ENCODE measurements at places on chromosomes 7 and 10.

- DNase-seq, result no peak
These were observed 345.7 kb downstream of the GATA3 start for GRCh38 chr10:8400151-8400550.

DNA sequence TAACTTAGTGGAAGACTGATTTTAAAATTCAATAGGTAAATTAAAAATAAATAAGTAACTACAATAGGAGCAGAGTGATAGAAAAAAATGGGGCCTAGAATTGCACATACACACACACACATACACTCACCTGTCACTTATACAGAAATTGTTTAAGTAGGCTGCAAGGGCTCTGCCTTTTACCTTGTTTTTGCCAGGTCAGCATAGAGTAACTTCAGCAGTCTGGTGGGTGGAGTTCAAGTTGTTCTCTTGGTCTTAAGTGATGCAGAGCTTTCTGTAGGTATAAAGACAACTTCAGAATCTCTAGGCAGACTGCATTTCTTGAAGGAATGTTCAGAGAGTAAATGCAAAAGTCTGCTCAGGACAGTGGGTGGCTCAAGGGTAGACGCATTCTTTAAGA lies 457.0 kb downstream of the INHBA start:
- no peak for DNase-seq

DNA sequence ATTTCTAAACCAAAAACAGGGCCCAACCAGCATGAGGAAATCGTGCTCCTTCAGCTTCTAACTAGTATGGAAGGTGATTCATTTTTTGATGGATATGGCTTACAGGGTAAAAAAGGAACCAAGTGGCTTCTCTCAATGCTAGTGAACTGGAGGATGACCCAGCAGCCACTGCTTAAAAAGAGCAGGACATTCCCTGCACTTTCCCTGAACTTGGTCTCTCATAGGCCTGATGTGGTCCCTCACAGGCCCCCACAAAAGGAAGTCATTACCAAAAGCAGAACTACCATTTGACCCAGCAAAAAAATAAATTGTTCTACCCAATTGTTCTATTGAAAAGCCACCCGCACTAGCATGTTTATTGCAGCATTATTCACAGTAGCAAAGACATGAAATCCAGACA lies 188.8 kb downstream of the CALN1 start:
- peak; percentile 5 for DNase-seq

GRCh38 chr10:24971374-24971773 lies 19.0 kb upstream of the PRTFDC1 start:
- DNase-seq, result no peak

DNA sequence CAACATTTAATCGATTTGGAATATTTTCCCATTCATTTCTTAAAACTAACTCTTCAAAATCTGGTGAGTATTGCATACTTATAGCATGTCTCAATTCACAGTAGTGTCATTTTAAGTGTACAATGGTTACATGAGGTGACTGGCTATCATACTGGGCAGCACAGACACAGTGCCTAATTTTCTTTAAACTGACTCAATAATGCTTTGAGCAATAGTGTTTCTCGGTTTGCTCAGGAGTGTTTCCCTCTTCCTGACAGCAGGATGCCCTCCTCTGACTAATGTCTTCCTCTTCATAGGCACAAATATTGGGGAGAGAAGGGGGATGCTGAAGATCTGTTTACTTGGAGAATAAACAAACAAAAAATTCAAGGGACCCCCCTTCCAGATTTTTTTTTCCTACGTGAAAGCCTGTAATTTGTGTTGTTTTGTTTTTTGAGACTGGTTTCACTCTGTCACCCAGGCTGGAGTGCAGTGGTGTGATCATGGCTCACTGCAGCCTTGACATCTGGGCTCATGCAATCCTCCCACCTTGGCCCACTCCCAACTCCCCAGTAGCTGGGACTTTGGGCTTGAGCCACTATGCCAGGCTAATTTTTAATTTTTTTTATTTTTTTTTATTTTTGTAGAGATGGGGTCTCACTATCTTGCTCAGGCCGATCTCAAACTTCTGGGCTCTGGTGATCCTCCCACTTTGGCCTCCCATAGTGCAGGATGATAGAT lies 2.2 kb downstream of the MRC1 start:
- DNase-seq, result no peak

DNA sequence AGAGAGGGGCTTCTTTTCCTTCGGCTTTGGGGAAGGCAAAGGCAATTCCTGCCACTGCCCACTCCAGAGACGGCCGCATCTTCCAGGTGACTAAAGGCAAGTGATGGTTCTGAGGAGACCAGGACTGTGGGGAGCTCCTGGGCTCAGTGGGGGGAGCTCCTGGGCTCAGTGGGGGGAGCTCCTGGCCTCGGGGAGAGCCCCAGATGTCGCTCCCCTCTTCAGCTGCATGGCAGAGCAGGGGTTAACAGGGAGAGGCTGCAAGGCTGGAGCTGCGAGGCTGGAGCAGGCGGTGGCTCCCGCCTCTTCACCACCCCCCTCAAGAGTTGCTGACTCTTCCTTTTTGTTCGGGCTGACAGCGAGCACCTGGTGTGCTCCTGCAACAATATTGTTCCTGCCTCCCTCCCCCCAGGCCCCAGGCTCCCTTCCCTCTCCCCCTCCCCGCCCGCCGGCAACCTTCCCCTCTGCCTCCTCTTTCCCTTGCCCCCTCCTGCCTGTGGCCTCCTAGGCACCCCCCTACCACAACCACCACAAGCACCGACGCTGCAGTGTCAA lies 56.3 kb upstream of the LBX1 start:
- no peak for DNase-seq

DNA sequence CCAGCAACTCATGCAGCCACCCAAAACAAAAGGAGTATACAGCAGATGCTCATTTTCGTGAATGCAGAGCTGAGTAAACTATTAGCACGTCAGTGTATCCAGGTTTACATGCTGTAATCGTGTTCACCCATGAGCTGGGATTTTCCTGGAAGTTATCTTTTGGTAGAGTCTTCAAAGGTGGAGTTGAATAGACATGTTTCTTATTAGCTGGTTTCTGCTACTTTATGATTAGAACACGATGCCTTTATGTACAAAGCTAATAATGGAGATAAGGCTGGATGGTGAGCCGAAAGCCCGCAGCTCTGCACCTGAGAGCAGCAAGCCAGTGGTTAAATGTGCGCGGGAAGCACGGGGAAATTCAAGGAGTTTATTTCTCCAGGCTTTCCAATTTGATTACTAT lies 123.8 kb downstream of the ADARB2 start:
- DNase-seq, result no peak

- no peak for DNase-seq
These were observed 3.5 kb upstream of the C7orf25 start for GRCh38 chr7:42915356-42915755.

DNA sequence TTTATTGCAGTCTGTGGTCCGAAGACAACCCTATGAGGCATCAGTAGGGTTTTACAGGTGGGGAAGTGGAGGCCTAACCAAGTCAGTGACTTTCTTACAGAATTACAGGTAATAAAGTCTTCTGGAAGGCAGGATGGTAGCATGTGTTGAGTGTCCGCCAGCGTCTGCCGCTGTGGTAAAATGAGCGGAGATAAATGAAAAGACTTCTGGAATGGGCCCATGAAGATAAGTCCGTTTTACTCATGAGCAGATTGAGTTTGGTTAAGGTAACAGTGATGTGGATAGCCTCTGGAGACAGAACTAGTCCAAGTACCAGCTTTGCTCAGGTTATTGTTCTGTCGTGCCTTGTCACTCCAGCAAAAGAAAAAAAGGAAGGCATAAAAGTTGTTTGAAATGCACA lies 966 bp downstream of the FBH1 start:
- no peak for DNase-seq

DNA sequence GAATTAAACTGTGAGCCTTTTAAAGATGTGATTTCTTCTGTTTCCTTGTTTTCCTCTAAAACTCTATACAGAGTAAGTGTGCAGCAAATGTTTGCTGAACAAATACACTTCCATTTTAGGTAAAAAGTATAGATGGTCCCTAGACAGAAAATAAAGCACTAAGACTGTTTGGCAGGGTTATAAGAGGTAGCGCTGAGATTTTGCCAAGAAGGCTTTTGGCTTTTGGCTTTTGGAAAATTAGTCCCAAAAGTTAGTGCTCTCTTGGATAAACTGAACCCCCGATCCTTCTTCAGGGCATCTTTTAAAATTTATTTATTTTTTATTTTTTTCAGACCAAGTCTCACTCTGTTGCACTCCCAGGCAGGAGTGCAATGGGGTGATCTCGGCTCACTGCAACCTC lies 175.7 kb upstream of the NRP1 start:
- no peak for DNase-seq

DNA sequence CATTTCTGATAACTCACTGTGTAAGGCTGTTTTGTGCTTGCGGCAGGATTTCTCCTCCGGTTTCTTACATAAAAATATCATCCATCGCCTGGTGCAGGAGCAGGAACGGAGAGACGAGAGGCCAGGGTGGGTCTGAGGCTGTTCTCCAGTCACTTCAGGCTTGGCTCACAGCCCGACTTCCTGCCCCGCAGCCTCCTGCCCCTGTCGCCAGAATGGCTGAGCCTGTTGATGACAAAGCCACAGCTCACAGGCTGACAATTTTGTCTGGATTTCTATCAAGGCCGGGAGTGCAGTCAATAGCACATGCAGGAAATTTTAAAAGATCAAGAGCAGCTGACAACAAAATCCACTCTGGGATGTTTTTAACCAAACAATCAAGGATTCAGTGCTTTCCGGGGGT lies 229.7 kb upstream of the ZNF32 start:
- DNase-seq, result no peak

DNA sequence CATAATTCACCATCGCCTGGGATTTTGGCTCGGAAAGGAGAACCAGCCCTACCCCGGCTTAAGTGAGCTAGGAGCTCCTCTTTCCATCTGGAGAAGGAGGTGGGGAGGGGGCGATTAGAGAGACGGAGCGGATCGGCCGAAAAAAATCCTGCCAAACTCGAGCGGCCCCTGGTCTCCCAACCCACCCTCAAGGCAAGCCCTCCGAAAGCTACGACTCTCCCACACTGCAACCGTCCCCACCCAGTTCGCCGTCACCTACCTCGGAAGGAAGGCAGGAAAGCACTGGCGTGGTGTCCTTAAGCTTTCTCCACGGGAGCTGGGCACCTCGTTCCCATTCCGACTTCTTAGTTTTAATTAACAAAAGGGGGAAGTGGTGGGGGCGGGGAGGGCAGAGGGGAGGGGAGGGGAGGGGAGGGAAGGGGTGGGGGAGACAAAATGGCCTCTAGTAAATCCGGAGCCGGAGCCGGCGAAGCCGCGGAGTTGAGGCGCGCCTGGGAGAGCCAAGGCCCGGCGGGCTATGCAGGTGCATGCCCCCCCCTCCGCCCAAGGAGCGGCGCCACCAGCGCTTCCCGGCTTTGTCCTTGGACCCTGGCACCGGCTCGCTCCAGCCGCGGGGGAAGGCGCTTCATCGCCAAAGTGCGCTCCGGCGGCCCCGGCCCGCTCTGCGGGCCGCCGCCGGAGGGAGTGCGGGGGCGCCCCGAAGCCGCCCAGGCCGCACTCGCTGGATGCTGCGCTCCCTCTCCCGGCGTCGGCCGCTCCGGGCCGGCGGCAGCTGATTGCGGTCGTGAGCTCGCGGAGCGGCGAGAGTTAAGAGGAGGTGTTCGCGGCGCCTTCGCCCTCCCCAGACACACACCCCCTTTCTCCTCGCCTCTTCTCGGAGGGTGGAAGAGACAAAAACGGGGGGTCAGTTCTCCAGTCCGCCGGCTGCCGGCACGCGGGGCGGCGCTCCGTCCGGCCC lies at the start of gene LRRC4:
Gene LRRC4 (minus strand): TSS at position 784 of the 958 bp plus-strand sequence. CDS start 797 bp downstream, outside the sequence.
- DNase-seq, result no peak

DNA sequence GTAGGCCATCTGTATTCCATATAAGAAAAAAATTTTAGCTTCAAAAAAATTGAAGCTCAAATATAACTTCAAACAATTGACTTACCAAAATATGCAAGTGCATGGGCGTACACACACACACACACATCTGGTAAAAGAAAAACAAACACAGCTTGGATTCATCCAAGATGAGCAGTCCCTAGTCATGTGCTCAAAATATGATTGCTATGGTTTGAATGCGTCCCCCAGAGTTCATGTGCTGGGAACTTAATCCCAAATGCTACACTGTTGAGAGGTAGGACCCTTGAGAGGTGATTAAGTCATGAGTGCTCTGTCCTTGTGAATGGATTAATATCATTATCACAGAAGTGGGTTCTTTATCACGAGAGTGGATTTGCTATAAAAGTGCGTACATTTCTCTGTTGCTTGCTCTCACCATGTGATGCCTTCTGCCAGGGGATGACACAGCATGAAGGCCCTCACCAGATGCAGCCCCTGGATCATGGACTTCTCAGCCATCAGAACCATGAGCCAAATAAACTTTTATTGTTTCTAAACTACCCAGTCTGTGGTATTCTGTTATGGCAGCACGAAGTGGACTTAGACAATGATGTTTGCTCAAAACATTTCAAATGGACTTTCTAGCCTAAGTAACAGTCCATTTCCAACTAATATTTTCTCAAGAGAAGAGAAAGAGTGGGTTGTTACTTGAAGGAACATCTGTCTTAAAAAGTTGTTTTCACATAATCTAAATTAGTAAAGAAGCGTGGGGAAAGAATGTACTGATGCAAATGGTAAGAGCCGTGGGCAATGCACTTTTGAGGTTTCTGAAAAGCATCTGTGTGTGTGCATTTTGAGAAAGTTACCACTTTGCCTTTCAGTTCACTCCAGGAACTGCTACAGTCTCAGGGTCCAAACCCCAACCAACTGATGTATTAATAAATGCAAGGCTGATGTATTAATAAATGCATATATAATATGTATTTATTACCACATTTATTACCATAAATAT lies 15.1 kb upstream of the SVIL start:
- DNase-seq, result no peak

- DNase-seq, result no peak
These were observed 15.1 kb upstream of the GATA3 start for GRCh38 chr10:8039321-8039881.

DNA sequence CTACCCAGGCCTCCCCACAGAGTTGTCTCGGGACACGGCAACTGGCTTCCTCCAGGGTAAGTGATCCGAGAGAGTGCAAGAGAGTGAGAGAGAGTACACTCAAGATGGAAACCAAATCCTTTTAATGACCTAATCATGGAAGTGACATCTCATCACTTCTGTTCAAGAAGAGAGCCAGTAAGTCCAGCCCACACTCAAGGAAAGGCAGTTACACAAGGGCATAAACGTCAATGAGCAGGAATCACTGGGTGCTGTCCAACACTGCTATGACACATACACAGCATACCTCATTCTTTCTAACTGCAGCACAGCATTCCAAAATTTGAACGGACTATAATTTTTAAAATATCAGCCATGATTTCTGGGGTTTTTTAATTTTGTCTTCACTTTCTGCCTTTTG lies 29.3 kb upstream of the OSBPL3 start:
- DNase-seq, result no peak

DNA sequence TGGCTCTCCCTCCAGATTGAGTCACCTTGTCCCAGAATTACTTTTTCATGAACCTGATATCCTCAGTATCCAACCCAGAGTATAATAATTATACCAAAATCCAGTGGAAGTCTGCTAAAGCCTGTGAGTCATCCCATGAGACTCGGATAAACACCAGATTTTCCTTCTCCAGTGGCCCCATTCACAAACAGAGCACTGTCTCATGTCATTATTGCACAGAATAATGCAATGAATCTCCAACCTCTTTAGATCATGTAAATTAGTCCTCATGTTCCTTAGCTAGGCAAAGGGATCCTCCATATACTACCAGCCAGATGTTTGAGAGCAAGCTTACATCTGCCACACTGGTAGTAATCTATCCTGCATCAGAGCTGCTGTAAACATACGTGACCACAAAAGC lies 89.0 kb downstream of the AMPH start:
- no peak for DNase-seq

GRCh38 chr10:3077940-3078630 lies 10.7 kb downstream of the PFKP start:
- no peak for DNase-seq
